BJ (cell line): ENCODE measurements at places on chromosomes 6 and 20.

DNA sequence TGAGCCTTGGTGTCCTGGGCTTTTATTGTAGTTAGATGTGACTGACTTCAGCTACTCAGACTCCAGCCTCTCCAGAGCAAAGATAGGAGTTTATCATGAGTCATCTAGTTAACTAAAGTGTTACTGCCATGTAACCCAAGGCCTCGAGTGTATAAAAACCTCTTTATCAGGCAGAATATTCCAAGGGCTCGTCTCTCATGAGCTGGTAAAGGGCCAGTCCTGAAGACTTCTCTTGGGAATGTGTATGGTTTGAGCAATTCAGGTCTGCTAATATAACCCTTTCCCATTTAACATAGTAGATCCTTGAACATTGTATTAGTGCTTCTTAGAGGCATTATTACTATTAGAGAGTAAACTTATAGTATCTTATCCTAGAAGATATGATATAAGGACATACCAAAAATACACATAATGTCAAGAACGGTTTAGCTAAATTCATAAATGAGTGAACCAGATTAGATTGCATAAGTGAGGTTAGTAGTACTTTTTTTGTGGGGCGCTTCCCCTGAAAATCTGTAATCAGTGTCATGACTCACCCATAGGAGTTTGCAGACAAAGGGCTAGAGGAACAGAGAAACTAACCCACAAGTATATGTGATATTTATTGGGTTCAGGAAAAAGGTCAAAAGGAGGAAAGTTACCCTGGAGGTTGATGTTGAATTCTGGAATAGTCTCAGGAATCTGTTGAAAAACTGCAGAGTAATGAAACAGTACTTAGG, 16.0 kb downstream of the DSE start:
- DNase-seq, result no peak

DNA sequence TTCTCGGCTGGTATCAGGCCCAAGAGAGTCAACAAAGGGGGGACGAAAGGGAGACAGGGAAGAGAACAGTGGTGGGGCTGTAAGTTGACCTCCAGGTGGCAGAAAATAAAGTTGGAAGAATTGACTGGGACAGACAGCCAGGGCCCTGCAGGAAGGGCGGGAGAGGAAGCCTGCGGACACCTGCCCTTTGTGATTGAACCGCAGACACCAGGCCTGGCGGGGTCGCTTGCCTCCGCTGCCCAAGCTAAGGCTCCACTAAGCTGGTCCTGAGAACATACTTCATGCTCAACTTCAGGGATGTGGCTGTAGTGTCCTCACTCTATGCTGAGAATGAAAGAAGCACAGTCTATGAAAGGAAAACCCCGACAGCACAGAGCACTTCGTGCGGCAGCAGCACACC, 53.8 kb downstream of the RPP40 start:
- DNase-seq, result no peak

DNA sequence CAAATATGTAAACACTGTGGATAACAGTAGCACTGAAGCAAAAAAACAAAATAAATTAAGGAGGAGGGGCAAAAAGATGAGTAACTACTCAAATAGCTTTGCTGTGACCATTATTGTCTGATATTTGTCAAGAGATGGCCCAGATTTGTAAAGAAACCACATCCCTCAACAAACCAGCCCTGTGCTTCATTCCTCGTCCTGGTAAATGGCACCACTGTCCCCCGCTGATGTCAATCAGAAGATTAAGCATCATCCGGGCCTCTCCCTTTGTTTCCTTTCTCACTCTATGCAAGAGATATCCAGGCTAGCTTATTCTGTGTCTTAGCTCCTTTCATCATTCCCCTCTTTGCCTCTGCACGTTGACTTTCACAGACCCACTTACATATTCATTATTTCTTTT, 259.0 kb downstream of the SYNE1 start:
- peak; percentile 24 for DNase-seq

DNA sequence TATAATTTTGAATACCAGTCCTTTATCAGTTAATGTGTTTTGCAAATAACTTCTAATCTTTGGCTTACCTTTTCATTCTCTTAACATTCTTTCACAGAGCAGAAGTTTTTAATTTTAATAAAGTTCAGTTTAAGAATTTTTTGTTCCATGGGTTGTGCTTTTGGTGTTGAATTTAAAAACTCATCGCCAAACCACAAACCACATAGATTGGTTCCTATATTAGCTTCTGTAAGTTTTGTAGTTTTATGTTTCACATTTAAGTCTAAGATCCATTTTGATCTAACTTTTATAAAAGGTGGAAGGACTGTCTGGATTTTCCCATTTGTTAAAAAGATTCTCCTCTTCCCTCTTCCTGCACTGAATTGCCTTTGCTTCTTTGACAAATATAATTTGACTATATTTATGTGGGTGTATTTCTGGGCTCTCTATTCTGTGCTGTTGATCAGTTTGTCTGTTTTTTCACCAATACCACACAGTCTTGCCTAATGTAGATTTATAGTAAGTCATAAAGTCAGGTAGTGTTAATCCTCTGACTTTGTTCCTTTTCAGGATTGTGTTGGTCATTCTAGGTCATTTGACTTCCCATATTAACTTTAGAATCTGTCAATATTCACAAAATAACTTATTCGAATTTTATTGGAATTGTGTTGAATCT, 17.5 kb upstream of the SDCBP2 start:
- no peak for DNase-seq

GRCh38 chr6:166710084-166710483, 83.0 kb upstream of the RPS6KA2 start:
- DNase-seq, result no peak

- no peak for DNase-seq
Observed at GRCh38 chr6:98924647-98925046, 23.1 kb downstream of the FBXL4 start.

- DNase-seq, result no peak
Observed at GRCh38 chr6:47592131-47592840, 106.1 kb upstream of the ADGRF4 start.

DNA sequence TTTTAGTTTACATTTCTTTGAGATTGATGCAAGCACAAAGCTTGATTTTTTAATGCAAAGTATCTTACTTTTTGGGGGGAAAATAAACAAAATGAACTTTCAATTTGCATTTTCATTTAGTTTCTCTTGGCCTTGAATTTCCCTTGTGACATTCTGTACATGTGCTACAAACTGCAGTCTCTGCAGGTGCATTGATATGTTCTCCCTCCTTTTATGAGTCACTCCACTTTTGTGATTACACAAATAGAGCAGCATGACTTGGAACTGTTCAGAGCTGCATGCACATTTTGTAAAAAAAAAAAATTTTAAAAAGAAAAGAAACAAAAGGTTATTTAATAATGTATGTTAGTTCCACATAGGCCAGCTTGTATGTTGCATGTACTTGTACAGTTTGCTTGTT, 220.0 kb upstream of the KCNQ5 start:
- DNase-seq, result no peak

DNA sequence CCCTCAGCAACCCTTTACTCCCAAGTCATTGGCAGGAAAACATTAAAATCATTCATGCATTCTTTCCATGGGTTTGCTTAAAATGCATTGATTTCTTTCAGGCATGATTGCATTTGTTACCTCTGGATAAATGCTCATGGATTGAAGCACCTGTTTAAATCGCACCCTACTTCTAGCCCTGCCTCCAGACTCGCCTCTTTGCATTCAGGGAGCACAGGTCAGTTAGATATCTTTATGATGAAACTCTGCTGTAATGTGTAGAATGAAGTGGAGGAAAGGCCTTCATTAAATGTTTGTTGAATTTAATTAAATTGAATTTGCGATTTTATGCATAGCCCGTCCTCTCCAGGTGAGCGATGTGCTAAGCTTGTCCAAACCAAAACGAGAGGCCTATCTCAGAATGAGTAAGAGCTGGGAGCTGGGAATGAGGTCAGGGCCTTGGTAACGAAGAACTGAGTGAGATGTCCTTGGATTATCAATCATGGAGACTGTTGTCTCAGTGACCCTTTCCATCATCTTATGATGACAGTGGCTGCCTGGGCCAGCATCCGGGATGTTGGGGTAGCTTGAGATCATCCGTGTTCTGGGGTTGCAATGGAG, 210.1 kb downstream of the SYNDIG1 start:
- no peak for DNase-seq

DNA sequence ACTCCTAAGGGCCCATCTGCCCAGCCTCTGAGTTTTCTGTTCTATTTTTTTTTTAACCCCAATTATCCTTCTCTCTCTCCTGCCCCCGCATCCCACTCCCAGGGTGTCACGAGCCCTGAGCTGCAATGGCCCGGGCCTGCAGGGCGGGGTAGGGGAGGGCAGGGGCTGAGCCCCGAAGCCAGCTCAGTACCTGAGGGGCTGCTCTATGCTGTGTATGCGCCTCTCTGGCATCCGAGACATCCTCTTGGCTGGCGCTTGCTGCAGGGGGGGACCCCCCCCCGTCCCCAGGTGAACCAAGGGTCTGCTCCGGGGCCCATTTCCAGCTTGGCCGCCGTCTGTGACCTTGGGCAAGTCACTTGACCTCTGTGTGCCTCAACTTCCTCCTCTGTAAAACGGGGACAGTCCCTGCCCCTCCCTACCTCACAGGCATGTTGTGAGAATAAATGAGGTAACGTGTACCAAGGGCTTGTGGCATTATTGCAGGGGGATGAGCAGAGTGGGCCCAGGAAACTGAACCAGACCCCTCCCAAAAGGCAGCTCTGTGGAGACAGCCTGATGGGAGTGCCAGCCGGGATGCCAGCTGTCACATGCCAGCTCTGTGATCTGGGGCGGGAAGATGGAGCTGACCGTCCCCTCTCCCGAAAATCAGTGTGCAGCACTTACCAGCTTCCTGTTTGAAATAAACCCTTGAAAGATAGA, 13.0 kb upstream of the MYL9 start:
- no peak for DNase-seq

DNA sequence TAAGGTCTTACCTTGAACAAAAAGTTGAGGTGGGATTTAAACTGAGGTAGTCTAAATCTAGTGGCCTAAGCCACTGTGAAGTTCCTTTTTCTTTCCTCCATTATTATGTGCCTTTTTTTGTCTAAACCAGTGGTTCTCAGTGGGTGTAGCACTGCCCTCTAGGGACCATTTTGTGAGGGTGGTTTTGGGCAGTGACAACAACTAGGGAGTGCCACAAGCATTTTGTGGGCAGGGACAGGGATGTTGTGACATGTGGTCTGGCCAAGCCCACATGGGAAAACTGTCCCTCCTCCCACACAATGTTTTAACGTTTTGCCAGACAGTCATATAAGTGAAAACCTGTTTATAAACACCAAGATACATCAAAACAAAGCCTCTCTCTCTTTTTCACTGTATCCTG, 899.4 kb upstream of the FLRT3 start:
- no peak for DNase-seq

DNA sequence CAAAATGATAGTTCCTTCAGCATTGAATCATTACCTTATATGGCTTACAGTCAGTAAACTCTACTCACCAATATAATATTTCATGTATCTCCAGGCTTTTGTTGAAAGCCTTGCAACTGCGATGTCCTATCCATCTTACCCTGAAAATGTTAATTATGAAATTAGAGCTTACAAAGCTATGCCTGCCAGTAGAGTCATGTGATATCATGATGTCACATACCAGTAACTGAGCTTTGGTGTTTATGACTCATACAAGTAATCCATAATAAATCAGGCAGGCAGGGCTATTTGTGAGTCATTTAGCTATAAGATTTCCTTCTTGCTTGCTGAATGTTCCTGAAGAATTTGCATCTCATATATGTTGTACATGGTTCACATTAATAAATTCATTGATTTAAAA, 44.9 kb upstream of the FAM83B start:
- DNase-seq, result peak; percentile 50

- no peak for DNase-seq
Observed at GRCh38 chr6:154508573-154509375, 1.7 kb downstream of the CNKSR3 start.

DNA sequence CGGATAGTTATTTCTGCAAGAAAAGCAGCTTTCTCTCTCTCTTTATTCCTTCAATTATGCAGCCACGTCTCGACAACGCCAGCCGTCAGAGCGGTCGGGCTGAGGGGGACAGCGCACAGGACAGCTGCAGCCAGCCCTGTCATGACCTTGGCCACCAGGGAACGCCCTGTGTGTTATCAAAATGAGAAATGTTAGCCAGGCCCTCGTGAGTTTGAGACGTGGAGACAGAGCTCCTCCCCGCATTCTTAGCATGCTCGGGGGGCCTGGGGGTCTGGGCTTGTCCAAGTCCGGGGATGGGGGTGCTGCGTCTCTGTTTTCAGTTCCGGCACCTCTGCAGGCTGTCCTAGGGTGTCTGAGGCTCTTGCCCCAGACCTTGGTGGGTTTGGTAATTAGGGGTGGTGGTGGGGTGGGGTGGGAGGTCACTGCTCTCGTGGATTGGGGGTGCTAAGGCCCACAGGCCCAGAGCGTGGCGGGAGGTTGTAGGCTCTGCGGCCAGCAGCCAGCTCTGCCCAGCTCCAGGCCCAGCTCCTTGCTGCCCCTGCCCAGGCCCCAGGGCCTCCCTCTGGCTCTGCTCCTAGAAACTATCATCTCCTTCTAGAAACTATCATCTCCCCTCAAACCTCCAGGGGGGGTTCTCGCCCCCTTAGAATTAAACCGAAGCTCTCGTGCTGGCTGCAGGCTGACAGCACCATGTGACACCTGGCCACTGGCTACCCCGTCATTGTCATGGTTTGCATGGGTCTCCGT, 54.3 kb upstream of the GATA5 start:
- DNase-seq, result no peak

DNA sequence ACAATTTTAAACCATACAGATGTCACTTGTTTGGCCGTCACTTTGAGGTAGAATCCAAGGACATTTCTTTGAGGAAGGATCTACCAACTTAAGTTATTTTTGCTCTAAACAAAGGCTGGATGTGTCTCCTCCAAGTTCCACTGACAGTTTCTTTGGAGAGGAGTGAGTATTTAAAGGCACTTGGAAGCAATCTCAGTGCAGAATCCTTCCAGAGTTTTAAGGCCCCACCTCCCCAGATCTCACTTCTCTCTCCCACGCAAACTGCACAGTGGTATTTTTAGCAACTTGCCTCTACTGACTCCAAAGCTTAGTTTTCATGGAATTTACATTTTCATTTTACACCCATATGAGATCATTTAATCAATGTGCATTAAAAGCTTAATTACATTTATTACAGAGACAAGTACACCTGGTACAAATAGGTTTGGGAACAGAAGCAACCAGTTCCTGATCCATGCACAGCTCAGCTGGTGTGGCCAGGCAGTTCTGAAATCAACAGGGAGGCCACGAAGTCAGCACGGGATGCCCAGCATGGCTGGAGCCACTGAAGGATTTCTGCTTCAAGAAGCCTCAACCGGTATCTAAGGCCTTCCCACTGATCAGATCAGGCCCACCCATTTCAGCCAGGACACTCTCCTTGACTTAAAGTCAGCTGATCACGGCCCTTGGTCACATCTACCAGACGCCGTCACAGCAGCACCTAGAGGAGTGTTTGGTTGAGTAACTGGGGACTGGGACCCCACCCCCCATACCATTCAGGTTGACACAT, 109.8 kb downstream of the SYCP2 start:
- DNase-seq, result no peak
